ENCODE measurements at places on chromosomes 7 and 10.

DNA sequence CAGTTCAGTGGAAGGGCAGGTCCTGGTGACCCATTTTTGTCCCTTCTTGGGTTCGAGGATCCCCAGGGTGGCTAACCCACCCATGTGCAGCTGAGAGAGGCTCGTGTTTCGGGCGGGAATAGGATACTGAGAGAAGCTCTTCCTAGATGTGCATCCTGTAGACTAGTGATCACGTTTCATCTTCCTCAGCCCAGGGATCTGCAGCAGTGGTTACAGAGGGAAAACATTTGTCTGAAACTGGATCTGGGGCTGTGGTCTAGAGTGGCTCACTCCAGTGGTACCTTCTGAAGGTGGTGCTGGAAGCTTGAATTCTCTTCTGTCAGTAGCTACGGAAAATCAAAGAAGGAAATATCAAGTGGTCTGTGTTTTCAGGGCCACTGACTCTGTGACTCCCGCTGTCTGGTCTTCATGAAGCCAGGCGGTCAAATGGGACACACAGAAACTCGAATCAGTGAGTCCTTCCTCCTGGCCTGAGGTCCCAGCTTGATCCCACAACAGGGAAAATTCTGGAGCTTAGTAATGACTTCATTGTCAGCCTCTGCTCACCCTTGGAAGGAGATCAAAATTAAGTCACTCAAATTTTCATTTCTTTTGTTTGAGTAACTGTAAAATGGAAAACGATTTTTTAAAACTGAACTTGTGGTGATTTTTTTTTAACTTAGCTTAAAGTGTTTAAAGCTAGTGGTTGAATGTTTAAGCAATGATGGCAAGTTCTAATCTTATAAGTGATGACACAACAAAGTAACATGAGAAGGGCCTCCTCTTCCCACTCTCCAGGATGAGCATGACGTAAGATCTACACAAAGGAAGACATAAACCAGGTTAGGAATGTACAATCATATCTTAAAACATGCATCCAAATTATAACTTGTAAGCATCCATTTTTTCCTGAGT lies 469.3 kb upstream of the KLF6 start:
- no peak for DNase-seq

DNA sequence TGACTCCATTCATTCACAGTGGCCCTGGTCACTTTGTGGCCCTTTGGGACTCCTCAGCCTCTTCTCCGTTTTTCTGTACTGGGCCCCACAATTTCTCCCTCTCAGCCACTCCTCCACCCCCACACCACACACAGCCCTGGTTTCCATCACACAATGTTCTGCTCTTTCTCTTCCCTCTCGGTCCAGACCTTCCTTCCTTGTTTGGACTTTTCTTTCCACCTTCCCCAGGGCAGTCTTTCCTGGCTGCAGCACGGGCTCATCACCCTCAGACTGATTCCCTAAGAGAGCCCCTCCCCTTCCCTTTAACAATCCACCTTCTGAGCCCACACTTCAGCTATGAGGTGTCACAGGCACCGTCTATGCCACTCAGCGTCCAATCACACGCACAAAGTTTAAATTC lies 25.7 kb downstream of the CPXM2 start:
- DNase-seq, result no peak

DNA sequence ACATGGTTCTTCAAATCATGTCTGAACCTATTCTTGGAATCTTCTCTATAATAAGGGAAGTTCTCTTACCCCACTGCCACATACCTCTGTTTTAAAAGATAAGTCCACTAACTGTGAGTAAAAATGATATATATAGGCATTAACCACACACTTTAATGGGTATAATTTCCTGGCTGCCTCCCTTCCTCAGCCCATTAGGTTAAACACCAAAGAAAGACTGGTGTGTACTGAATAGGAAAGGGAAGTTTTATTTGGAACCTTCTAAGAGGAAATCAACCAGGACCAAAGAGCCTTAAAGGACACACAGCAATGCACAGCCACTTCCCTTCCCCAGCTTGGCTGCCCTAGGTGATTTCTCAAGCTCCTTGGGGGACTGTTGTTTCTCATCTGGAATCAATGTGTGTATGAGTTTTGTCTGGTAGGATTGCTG lies 5.0 kb upstream of the WBP1L start:
- DNase-seq, result no peak

- DNase-seq, result no peak
These were observed 111.9 kb upstream of the IGFBP3 start for GRCh38 chr7:46032942-46033341.

DNA sequence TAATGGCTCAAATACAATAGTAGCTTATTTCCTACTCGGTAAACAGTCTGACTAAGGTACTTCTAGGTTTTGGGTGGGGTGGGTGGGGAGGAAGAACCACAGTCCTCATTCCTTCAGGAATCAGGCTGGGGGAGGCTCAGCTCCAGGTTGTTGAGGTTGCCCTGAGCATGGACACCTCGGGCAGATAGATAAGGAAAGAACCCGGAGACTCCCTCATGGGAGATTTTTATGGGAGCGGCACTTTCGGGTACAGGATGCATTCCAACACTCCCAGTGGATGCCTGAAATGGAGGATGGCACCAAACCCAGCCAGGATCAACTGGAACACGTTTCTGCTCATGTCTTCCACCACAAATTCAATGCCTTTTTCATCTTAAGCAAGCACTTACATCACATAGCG lies 5.5 kb upstream of the GSDME start:
- no peak for DNase-seq

GRCh38 chr7:55023841-55024505 lies 5.2 kb downstream of the EGFR start:
- no peak for DNase-seq

- DNase-seq, result no peak
These were observed 17.1 kb downstream of the OGDHL start for GRCh38 chr10:49744924-49745605.

DNA sequence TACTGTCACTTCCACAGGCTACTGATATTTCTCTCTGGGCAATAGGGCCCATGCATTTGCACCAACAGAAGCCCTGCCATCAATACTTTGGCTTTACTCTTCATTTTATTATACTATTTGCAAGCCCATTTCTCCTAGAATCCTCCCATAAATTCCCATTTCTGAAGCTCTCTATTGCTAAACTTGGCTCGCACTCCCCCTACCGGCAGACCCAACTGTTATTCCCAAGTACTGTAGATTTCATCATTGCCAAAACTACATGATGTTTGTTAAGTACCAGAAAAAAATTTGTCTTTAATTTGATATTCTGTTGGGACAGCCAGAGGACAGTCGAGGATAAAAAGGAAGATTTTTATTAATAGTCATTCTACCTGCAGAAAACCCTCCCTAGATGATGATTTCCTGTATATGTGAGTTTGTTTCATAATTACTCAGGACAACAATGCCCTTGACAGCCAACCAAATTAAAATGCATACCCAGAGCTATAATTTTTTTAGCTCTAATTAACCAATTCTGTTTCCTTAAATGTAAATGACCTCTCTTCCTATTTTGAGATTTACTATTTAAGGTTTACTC lies 298.6 kb downstream of the REEP3 start:
- peak; percentile 69 for DNase-seq

DNA sequence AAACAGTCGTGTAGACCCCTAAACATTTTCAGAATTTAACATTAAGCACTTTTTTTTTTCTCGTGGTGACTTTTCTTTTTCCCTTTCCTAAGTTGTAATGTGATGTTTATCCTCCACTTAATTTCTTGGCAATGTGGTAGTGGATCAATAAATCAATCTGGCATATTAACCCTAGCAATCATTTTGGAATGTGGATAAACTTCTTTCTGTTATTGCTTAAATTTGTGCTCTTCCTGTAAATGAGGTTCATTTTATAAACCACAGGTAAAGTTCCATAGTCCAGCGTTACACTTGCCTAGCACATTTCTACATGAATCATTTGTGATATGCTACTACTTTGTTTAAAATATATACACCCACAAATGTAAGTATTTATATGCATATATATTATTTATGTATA lies 247.4 kb upstream of the ETV1 start:
- no peak for DNase-seq

- DNase-seq, result no peak
These were observed 70.8 kb downstream of the SGMS1 start for GRCh38 chr10:50552771-50553535.

GRCh38 chr10:1006573-1006972 lies 18.3 kb downstream of the GTPBP4 start:
- no peak for DNase-seq

DNA sequence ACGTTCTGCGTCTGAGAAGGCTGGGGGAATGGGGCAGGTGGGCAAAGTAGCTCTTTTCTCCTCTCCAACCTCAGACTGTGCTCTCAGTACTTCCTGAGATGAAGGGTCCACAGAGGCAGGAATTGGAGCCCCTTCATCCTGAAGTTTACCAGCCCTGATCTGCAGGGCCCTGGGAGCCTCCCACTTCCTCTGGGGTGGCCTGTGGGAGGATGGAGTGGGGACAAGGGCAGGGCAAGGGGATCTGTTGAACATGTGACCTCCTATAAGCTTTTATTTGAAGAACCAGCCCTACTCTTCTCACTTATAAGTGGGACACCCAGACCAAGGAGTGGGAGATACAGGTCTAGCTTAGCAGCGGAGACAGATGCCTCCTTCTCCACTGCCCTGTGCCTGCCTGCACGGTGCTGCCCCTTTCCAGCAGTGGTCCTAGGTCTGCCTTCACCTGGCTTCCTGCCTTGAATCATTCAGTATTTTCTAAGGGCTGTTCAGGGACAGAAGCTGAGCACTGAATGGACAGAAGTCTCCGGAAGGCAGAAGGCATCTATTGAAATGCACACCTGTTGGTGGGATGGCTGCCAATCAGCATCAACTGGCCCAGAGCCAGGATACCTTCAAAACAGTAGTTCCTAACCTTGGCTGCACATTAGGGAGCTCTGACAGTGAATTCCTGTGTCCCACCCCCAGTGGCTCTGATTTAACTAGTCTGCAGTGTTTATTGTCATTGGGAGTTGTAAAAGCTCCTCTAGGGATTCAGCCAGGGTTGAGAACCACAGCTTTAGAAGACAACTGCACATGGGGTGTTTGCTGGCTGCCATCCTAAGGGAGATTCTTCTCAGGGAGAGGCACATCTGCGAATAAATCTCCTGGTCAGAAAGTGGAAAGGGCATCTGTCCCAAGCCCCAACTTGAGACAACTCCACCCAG lies 2.7 kb upstream of the ARHGAP22 start:
- DNase-seq, result no peak

DNA sequence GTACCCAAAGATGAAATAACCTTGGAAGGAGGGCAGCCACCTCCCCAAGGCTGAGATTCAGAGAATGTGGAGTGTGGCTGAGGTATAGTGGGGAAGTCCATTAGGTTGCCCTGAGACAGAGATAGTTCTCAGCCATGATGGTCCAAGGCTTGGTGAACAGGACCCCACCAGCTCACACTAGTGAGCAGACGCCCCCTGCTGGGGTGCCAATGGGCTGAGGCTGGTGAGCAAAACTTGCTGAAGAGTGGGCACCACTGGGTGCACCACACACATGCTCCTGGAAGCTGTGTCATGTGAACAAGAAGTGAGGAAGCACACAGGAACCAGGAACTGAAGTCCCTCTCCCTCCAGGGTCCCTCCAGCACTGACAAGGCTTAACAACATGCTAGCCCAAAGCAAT lies 8.9 kb downstream of the FBXL13 start:
- DNase-seq, result no peak

DNA sequence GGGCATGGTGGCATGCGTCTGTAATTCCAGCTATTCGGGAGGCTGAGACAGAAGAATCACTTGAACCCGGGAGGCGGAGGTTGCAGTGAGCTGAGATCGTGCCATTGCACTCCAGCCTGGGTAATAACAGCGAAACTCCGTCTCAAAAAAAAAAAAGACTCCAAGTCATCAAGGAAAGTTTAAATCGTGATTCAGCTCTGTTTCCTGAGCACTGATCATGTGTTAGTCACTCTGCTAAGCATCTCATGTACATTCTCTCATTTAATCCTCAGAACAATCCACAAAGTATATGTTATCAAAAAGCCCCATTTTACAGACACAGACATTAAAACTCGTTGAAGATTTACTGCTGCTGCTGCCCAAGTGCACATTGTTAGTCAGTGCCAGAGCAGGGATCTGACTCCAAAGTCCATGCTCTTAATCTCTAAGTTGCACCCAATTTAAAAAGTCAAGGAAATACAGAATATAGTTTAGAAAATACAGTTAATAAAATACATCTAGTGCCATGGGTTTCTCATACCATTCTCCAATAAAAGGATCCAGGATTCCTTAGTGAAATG lies 6.2 kb downstream of the PIK3AP1 start:
- DNase-seq, result no peak

DNA sequence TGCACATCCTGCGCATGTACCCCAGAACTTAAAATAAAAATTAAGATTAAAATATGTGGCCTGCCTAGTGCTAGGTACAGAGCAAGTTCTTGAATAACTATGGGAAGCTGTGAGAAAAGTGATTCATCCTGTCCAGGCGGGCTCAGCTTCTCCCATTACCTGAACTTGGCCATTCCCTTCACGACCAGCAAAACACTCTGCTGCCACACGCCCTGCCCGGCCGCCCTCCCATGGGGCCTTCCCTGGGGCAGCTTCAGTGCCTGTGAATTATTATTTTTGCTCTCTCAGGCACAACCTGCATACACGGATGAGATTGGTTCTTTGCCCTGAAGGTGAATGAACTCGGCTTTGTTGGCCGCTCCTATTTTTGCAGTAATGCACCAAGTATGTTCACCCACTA lies 209.2 kb upstream of the SHH start:
- DNase-seq, result no peak

DNA sequence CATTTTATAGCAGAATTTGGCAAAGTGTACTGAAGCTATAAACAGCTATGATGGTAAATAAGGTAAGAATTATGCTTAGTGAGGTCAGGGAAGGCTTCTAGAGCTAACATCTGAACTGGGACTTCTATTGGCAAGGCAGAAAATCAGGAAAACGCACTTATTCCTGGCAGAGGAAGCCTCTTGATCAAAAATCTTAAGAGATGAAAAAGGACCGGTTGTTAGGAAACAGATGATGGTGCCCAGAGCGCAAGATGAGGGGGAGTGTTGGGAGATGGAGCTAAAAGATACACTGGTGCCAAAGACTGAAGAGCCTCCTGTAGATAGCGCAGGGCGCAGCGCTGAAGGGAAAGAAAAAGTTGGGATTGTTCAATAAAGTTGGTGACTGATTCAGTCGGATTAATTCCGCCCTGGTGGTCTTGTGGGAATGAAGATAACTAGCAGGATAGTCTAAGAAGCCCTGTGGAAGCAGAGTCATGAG lies 550 bp upstream of the CALU start:
- DNase-seq, result no peak

GRCh38 chr10:48626447-48626846 lies 21.6 kb upstream of the ARHGAP22 start:
- DNase-seq, result no peak

DNA sequence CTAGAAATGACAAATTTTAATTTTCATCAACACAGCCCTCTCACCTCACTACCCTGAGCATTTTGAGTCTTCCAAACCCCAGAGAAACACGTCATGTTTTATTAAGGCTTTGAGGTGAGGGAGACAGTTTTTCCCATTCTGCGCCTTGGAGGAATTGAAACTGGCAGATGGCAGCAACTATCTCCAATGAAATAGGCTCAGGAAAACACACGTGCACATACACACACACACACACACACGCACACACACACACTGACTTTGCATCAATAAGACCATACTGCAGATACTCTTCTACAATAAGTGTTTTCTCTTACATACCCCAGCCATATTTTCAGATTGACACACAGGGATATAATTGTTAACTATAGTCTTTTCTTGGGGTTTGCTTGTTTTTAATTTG lies 3.2 kb upstream of the SFTPA2 start:
- no peak for DNase-seq

- no peak for DNase-seq
These were observed 71.5 kb upstream of the LRRC4 start for GRCh38 chr7:128102490-128103291.

All from heart left ventricle (tissue), 16 donors.